ENCODE measurements at places on chromosomes 2 and 18. TPM values are rescaled to one million over a fixed set of nuclear protein-coding genes. Genes with fewer than 3 reads are reported as not detected.

HOXD12 gene
- polyA plus RNA-seq: not detected

CDK5R2 gene
- not detected for polyA plus RNA-seq

FEZ2 gene
- polyA plus RNA-seq: 29.8 TPM

METTL4 gene
- polyA plus RNA-seq: 6.4 TPM

ASB18 gene
- polyA plus RNA-seq: 6.7 TPM

SLC5A7 gene
- polyA plus RNA-seq: not detected

- no peak for DNase-seq
- H3K36me3 ChIP-seq: no peaks in the 10 kb centered on the region
- no peaks in the 10 kb centered on the region for H3K27me3 ChIP-seq
- H3K27ac ChIP-seq: no peak overlapping the region
Observed at GRCh38 chr2:185006481-185006880, 408.2 kb downstream of the ZNF804A start.

- H3K27me3 ChIP-seq: peaks cover 49% of the 10 kb centered on the region
- H3K27ac ChIP-seq: peak overlapping the region; percentile 96
- H3K4me1 ChIP-seq: peaks cover 42% of the 10 kb centered on the region
- DNase-seq: no peak
- H3K36me3 ChIP-seq: no peaks in the 10 kb centered on the region
Observed at GRCh38 chr2:38077431-38077769, 1.4 kb upstream of the CYP1B1 start.

DNA sequence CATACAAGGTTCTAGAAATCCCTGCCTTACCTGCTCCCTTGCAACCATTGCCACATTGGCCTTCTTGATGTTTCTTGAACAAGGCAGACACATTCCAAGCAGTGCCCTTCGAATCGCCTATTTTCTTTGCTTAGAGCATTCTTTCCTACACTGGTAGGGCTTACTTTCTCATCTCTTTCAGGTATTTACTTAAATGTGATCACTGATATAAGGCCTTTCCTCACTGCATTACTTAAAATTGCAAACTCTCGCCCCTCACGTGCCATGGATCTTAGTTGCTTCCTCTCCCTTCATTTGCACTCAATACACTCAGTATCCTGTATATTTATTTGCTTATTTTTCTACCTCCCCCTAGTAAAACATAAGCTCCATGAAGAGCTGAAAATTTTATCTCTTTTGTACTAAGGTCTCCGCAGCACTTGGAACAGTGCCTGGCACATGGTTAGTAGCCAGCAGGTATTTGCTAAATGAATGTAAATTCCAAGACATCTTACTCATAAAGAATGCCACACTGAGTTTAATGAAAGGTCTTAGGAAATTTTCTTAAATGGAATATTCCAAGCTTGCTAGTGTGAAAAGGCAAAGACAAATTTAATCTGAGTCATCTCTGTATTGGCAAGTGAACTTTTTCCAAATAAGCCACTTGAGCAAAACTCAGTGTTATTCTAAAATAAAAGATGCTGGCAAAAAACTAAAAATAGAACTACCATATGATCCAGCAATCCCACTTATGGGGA, 42.4 kb upstream of the FIGN start:
- H3K27ac ChIP-seq: no peak overlapping the region
- H3K4me3 ChIP-seq: no peak overlapping the region
- H3K27me3 ChIP-seq: no peaks in the 10 kb centered on the region
- H3K36me3 ChIP-seq: no peaks in the 10 kb centered on the region
- H3K4me1 ChIP-seq: no peaks in the 10 kb centered on the region
- DNase-seq: no peak

DNA sequence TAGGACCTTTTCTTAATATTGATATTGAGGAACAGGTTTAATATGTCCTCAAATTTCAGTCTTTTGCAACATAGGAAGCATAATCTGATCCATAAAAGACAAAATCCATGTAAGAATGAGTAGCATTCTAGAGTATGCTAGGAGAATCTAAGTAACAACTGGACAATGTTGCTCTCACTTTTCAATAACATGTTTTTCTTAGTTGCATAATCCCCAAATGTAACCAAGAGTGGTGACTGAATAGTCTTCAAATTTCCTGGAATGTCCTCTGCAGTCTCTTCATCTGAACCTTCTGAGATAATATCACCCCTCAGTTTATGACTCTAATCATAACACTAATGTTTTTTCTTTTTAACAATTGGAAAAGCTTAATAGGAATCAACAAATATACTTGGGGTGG, 110.0 kb upstream of the ZEB2 start:
- no peaks in the 10 kb centered on the region for H3K27me3 ChIP-seq
- no peaks in the 10 kb centered on the region for H3K36me3 ChIP-seq
- no peak for DNase-seq
- H3K4me3 ChIP-seq: no peak overlapping the region

GRCh38 chr2:158505448-158505934, 48.7 kb downstream of the PKP4 start:
- no peak overlapping the region for H3K4me3 ChIP-seq
- no peak overlapping the region for H3K27ac ChIP-seq
- H3K27me3 ChIP-seq: no peaks in the 10 kb centered on the region
- peaks cover 24% of the 10 kb centered on the region for H3K4me1 ChIP-seq

- H3K36me3 ChIP-seq: no peaks in the 10 kb centered on the region
- no peak for DNase-seq
- H3K27me3 ChIP-seq: no peaks in the 10 kb centered on the region
- no peak overlapping the region for H3K27ac ChIP-seq
- no peak overlapping the region for H3K4me3 ChIP-seq
- no peaks in the 10 kb centered on the region for H3K4me1 ChIP-seq
Observed at GRCh38 chr2:155546721-155547555, 785.6 kb downstream of the NR4A2 start.

DNA sequence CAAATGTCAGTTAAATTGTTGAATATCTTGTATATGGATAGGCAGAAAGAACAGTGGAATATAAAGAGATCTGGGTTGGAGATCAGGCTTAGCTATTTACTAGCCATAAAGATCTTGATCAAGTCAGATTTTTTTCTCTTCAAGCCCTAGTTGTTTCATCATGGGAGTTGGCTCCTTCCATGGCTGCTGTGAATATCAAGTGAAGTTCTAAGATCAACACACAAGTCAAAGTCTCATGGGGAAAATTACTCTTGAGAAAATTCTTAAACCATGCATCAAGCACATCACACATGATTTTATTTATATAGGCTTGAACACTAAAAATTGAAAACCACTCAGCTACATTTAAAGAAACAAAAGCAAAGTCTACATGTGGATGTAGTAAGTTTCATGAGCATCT, 79.8 kb downstream of the C1D start:
- no peaks in the 10 kb centered on the region for H3K27me3 ChIP-seq
- no peak overlapping the region for H3K4me3 ChIP-seq
- no peak overlapping the region for H3K27ac ChIP-seq

DNA sequence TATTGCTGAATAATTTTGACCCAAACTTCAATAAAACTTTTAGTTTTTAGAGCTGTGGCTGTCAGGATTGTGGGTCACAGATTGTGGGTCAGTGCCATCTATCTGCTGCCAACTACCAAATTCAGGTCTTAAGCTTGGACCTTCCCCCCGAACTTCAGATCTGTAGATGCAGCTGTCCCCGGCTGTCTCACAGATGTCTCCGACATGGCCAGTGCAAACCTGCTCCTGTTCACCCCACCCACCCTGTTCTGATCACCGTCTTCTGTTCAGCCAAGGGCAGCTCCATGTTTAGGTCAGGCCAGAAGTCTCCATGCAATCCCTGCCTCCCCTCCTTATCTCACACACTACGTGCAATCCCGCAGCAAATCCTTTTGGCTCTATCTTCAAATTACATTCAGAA, 175.0 kb downstream of the PRKCE start:
- H3K4me1 ChIP-seq: peaks cover 38% of the 10 kb centered on the region
- H3K27me3 ChIP-seq: no peaks in the 10 kb centered on the region
- no peak overlapping the region for H3K4me3 ChIP-seq
- DNase-seq: no peak
- H3K27ac ChIP-seq: no peak overlapping the region

GRCh38 chr2:67840460-67841068, 222.2 kb downstream of the C1D start:
- H3K27ac ChIP-seq: no peak overlapping the region
- no peaks in the 10 kb centered on the region for H3K27me3 ChIP-seq
- no peaks in the 10 kb centered on the region for H3K4me1 ChIP-seq
- H3K4me3 ChIP-seq: no peak overlapping the region
- peak; percentile 63 for DNase-seq
- no peaks in the 10 kb centered on the region for H3K36me3 ChIP-seq

GRCh38 chr2:237184192-237184918, 98.7 kb downstream of the COPS8 start:
- no peak overlapping the region for H3K4me3 ChIP-seq
- DNase-seq: no peak
- no peaks in the 10 kb centered on the region for H3K27me3 ChIP-seq

GRCh38 chr2:88195246-88195645, 25.1 kb downstream of the THNSL2 start:
- H3K4me3 ChIP-seq: no peak overlapping the region
- no peak overlapping the region for H3K27ac ChIP-seq
- no peaks in the 10 kb centered on the region for H3K36me3 ChIP-seq
- peaks cover 39% of the 10 kb centered on the region for H3K27me3 ChIP-seq
- no peaks in the 10 kb centered on the region for H3K4me1 ChIP-seq
- DNase-seq: no peak

DNA sequence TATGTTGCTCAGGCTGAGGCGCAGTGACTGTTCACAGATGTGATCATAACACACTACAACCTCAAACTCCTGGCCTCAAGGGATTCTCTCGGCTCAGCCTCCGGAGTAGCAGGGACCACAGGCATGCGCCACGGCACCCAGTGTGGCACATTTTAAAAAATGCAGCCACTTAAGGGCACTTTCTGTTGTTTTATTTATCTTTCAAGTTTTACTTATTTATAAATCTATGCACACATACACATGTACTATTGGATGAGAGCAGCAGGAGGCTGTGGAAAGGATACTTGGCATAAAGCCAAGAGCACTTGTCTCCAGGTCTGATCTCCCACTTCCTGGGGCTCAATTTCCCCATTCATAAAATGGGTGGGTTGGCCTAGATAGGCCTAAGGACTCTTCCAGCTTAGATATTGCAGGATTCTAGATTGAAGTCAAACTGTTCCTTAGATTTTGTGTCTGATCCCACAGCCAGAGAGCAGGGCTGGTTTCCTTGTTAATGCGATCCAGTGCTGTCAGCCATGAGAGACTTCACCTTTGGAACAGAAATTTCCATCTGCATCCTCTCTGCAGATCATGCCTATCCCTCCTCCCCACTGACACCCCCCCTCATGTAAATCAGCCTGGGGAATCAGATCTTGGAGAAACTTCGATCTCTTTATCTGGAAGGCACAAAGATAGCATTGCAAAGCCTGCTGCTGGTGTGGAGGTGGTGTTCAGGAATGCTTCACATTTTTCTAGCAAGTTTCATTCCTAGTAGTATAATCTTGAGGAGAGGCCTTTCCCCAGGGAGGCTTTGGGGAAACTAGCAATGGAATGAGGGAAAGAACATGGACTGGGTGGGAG, 24.7 kb downstream of the PCBP1 start:
- H3K4me1 ChIP-seq: peaks cover 19% of the 10 kb centered on the region
- DNase-seq: no peak
- no peaks in the 10 kb centered on the region for H3K36me3 ChIP-seq
- H3K4me3 ChIP-seq: no peak overlapping the region

- no peaks in the 10 kb centered on the region for H3K4me1 ChIP-seq
- H3K27me3 ChIP-seq: no peaks in the 10 kb centered on the region
- no peak overlapping the region for H3K27ac ChIP-seq
Observed at GRCh38 chr2:105615305-105615704, 129.4 kb upstream of the NCK2 start.

DNA sequence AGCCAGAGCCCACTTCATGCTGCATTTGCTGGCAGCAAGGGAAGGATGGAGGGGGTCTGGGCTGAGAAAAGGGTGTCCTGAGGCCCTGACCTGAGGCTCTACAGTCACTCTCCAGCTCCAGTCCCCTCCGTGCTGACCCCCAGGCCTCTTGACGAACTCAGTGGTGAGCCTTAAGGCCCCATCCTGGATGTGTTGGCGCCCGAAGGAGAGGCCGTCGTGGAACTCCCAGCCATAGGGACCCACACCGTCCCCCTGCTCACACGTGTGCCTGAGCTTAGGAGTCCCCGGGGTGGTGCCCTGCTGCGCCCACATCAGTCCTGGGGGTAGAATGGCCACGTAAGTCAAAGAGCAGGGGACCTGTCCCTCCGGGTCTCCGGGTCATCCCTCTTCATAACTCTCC, 776 bp downstream of the MOGS start:
- DNase-seq: no peak
- peaks cover 19% of the 10 kb centered on the region for H3K4me1 ChIP-seq
- H3K36me3 ChIP-seq: peaks cover 22% of the 10 kb centered on the region
- H3K27me3 ChIP-seq: no peaks in the 10 kb centered on the region
- peak overlapping the region; percentile 92 for H3K4me3 ChIP-seq
- H3K27ac ChIP-seq: peak overlapping the region; percentile 90

DNA sequence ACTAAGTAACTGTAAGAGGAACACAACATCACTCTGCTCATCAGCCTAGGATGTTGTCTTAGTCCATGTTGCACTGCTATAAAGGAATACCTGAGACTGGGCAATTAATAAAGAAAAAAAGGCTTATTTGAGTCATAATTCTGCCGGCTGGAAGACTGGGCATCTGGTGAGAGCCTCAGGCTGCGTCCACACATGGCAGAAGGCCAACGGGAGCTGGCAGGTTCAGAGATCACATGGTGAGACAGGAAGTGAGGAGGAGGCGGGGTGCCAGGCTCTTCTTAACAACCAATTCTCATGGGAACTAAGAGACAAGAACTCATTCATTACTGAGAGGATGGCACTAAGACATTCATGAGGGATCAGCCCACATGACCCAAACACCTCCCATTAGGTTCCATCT, 46.8 kb downstream of the EPG5 start:
- no peak overlapping the region for H3K27ac ChIP-seq
- H3K4me3 ChIP-seq: no peak overlapping the region
- peaks cover 89% of the 10 kb centered on the region for H3K36me3 ChIP-seq
- DNase-seq: peak; percentile 78
- H3K27me3 ChIP-seq: no peaks in the 10 kb centered on the region

- no peaks in the 10 kb centered on the region for H3K27me3 ChIP-seq
- H3K4me1 ChIP-seq: no peaks in the 10 kb centered on the region
- no peak for DNase-seq
- peak overlapping the region; percentile 35 for H3K4me3 ChIP-seq
- no peak overlapping the region for H3K27ac ChIP-seq
Observed at GRCh38 chr18:3411327-3411726, 38.6 kb upstream of the TGIF1 start.

DNA sequence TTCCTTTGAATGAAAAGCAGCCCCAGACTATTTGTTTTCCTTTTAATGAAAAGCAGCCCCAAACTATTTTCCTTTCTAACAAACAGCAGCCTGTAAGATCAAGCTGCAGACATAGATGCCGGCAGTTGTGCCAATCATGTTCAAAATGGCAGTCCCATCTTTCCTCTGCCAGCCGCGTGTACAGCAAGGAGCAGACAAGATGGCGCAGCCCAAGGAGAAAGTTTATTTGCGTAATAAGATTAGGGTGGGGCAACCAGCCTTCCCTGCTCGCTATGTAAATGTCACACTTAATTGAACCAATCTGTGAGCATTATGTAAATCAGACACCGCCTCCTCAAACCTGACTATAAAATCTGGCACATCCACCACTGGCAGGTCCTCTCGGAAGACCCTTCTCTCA, 226.0 kb downstream of the TGIF1 start:
- no peak for DNase-seq
- no peaks in the 10 kb centered on the region for H3K27me3 ChIP-seq
- no peak overlapping the region for H3K4me3 ChIP-seq
- no peak overlapping the region for H3K27ac ChIP-seq

Data from heart left ventricle (tissue), 16 donors.